ENCODE measurements at places on chromosomes 4 and X.

DNA sequence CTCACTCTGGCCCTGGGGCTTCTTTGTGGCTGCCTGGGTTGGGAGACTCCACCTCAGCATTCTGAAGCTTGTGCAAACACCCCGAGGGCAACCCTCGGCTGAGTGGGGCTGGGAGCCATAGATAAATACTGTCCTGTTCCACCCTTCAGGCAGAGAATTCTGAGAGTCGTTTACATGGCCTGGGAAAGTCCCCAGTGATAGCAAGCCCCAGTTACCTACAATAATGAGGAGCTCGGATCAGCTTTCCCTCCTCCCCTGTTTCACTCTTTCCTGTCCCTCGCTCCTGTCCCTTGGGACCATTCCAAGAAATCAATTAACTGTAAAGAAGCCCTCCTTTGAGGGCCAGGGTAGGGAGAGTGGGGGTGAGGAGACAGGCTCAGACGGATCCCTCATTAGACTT, 31.6 kb upstream of the DDX3X start:
- no peak for DNase-seq

GRCh38 chr4:170003071-170004070, 22.8 kb downstream of the MFAP3L start:
- DNase-seq = no peak

DNA sequence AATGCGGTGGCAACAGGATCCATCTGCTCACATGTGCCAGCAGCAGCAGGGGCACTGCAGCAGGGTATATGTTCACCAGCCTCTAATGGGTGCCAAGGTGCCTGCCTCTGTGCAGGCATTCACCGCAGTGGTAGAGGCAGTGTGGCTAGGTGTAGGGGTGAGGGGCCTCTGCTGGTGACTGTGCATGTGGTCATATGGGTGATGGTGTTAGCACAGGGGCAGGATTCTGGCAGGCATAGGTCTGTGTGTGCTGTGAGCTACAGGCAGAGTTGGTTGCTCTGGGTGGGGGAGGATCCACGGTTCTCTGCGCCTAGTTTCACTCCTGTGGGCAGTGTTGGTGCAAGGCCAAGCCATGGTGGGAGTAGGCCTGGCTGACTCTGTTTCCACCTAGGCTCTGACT, 566.5 kb upstream of the GNPDA2 start:
- DNase-seq = no peak

DNA sequence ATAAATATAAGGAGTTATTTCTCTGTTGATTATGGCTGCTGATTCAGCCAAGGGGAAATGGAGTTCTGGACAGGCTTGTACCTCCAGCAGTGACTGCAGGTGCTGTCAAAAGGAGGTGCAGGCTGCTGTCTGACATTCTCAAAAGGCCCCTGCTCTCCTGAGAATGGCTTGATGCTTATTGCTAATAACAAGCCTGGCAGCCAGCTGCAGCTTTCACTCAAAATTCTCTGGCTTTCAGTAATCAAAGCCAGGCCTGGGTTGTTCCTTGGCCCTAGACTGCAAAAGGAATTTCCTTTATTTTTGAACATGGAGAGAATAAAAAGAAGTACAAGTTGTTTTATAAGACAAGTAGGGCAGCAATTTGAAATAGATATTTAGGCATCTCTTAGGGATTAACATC, 575.9 kb downstream of the MID1IP1 start:
- no peak for DNase-seq

DNA sequence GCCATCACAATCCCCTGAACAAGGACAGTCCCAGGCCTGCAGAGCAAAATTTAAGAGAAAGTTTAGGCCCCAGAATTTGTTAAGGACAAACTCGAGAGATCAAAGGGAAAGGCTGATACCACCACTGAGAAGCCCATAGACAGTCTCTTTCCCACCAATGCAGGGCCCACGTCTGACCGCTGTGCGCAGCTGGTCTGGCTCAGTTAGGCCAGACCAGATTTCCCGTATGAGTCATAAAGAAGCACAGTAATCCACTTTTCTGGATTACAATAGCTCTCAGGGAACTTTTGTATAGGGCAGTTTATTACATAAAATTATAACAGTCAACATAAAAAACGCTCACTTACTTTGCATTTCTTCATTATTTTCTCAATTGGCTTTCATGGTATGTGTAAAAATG, 259.5 kb downstream of the RCHY1 start:
- DNase-seq = no peak

Data from HFFc6 (cell line).